H9 (cell line): ENCODE measurements at places on chromosomes 3 and 15.

GRCh38 chr3:58419780-58420507, 13.7 kb downstream of the PDHB start:
- no peak for DNase-seq

DNA sequence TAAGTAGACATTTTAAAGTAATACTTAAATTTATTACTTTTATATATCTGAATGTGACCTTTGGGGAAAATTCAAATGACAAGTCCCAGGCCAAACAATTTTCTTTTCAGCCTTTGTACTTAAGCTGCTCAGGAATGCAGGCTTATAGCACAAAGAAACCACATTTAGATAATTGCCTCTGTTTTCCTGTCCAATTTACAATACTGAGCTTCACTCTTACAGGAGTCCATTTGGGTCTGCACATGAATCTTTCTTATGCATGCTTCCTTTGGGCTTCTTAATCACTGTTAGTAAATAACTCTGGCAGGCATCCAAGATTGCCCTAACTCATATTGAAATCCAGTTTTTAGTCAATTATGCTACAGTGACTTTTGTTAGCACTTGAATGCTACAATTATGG, 459.4 kb upstream of the TGFBR2 start:
- no peak for DNase-seq

DNA sequence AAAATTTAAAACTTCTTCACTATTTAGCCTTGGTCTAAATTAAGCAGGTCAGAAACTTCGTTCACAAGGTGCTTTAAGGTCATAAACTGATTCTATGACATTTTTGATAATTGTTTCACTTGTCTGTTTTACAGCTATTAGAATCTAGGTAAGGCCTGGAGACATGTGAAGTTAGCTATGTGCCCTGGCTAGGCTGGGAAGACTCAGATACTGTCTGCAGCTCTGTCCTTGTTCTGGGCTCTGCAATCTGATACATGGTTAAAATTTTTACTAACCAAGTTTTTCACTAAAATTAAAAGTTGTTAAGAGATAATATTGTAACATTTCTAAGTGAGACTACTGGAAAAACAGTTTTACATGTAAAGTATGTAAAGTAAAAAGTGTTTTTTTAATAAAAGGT, 479.6 kb upstream of the EPHA6 start:
- DNase-seq = no peak

DNA sequence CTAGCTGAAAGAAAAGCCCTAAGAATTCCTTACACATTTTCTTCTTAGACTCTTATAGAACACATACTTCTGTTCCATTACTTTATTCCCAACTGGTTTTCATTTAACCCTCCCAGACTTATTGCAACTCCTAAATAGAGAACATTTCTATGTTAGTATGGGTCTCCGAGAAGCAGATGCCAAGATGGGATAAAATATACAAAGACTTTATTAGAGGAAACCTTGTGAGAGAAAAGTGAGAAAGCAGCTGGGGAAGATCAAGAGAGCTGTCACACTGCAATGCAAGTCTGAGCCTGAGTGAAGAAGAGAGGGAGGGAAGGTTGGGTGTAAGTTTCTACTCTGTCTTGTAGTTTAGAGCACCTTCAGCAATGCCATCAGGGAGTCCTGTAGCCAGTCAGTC, 979.3 kb downstream of the IGSF11 start:
- no peak for DNase-seq

DNA sequence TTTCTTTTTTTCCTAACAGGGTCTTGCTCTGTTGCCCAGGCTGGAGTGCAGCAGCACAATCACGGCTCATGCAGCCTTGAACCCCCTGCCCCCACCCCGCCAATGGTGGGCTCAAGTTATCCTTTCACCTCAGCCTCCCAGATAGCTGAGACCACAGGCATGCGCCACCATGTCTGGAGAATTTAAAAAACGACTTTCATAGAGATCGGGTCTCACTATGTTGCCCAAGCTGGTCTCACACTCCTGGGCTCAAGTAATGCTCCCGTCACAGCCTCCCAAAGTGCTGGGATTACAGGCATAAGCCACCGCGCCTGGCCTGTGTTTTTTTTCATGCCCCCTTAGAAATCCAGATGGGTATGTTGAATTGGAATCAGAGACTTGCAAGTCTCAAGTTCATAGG, 40.3 kb downstream of the ERICH6 start:
- no peak for DNase-seq

DNA sequence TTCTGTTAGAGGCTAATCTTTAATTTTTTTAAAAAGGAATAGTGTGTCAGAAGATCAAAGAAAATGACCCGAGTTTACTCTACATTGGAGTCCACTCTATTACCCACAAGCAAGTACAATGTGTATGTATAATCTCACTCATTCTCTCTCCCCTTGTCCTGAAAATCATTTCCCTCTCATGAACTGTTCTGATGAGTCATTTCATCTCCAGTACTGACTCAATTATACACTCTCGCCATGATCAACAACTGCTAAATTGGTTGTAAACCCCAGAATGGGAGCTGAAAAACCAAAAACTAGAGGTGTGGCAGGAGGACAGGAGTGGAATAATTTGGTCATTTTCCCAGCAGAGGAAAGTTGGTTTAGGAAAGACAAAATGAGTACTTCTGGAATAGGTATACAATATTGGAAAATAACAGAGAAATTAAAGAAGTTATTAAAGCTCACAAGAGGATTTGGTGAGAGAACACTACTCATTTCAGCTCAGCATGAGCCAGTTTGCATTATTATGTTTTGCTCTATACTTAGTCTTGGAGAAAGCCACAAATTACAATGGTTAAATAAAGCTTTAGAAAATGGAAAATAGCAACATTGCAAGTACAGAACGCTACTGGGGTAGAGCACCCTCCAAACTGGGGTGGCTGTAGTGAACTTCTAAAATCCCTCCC, 144.3 kb upstream of the PFN2 start:
- DNase-seq = no peak

DNA sequence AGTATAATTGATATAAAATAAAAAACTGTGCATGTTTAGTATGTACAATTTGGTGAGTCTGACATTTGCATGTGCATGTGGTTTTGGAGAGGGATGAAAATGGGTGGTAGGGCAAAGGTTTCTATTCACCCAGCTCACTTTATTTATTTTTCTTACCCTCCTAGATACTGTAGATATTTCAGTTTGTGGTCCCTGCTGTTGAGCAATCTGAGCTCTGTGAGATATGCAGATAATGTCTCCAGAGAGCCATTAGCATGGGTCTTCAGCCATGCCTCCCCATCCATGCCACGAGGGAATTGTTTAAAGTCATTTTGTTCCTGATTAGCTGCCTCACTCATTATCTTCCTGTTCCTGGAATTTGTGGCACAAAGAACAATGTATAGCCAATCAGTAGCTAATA, 44.4 kb upstream of the B3GALNT1 start:
- no peak for DNase-seq

GRCh38 chr15:43314171-43314570, 16.2 kb downstream of the LCMT2 start:
- no peak for DNase-seq

DNA sequence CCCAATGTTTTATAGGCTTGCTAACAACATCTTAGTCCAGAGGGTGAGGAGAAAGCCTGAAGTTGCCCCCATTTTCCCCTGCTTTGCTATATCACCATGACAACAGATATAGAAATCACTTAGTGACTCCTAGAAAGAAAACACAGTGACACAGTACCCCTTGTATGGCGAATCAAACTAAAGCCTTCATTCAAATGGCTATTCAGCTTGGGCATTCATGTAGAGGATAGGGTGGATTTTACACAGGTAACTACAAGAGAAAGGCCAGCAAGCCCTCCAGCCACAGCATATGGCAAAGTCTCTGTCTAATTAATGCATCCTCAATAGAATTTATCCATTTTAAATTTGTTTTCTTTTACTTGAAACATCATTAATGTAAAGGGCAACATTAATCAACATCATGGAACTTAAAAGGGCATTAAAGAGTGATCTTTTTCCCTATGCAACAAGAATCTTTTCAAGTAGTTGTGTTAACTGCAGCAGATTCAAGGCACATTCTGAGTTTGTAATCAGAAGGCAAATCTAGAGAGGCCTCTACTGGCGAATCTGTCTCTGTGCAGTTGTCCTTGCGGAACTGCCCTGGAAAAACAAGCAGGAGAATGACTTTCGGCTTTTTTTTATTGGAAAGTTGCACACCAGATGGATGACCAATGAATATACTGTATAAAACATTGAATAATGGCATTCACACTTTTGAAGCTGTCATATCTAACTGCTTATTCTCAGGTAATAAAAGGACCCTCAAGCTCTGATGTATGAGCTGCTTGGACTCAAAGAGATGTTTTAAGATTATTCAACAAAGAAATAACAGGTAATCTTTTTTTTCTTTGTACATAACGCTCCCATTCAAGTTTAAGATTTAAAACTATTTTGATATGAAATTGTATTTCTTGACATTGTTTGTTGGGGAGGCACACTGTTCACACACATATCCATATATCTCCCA, 621.7 kb upstream of the AGTR1 start:
- DNase-seq = peak; percentile 32

DNA sequence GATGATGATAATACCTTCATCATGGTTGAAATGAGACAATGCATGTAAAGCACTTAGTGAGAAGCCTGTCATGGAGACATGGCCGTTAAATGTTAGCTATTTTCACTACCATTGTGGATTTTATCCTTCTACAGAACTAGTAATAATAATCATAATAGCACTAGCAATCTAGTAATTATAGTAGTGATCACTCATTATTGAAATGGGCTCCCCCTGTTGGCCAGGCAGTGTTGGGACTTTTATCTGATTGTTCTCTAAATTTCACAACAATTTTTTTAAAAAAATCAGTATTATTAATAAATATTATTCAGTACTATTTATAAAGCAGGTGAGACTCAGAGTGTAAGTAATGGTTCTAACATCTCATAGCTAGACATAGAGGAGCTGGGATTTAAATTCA, 396.3 kb downstream of the IL5RA start:
- no peak for DNase-seq

GRCh38 chr3:169508426-169508825, 155.1 kb downstream of the MECOM start:
- DNase-seq = no peak

DNA sequence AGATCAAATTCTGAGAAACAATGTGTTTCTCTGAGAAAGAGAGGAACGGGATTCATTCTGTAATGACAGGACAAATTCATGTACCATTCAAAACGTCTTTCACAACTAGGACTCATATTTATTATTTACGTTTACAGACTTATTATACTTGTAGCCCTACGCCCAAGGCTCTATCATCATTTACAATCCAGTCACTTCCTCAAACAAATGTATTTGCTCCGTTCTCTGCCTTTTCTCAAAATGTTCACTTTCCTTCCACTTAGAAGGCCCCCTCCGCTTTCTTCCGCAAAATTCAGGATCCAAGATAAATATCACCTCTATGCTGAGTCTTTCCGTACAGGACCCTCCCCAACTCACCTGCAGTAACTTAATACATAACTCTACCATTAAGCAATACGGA, 745 bp downstream of the RSL24D1 start:
- no peak for DNase-seq

DNA sequence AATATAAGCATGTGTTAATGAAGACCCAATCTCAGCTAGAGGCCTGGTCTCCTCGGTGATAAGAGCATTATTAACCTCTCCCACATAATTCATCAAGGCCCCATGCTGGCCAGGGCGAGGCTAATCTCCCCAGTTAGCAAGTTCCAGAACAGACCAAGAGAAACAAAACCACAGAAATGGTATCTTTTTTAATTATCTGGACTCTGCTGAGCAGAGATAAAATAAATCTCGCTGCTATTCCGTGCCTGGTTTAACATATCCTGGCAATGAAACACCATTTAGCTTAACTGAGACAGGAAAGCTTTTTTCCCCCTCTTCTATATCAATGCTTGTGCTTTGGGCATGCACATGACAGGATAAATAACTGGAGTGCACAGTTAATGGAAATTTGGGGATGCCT, 72.5 kb upstream of the ARHGEF3 start:
- no peak for DNase-seq
